ENCODE measurements at places on chromosomes 11 and 22.
A peak's percentile ranks its signal among the peaks of the same experiment; 100 is the strongest.

- peak; percentile 28 for DNase-seq
Measured at GRCh38 chr22:29689880-29690213, 30.0 kb upstream of the CABP7 start.

- DNase-seq = no peak
Measured at GRCh38 chr22:32175683-32176644, 16.9 kb upstream of the C22orf42 start.

- no peak for DNase-seq
Measured at GRCh38 chr11:44943118-44943517, 7.6 kb downstream of the TP53I11 start.

GRCh38 chr11:47447906-47448305 lies 1.0 kb downstream of the RAPSN start:
- no peak for DNase-seq

DNA sequence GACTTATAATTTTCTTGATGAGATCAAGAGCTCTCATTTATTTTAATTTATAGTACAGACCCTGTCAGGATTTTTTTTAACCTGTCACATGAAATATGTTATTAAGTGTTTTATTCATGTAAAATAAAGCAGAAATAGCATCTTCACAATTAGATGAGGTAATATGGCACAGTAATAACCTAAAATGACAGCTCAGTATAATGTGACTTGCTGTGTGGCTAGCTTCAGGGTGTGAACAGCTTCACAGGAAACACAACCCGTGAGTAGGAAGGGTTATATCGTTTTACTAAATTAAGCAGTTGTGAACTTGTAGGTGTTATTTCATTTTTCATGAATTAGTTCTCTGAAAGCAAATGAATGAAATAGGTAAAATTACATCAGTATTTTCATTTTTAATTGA lies 366.9 kb upstream of the CHORDC1 start:
- DNase-seq = no peak

DNA sequence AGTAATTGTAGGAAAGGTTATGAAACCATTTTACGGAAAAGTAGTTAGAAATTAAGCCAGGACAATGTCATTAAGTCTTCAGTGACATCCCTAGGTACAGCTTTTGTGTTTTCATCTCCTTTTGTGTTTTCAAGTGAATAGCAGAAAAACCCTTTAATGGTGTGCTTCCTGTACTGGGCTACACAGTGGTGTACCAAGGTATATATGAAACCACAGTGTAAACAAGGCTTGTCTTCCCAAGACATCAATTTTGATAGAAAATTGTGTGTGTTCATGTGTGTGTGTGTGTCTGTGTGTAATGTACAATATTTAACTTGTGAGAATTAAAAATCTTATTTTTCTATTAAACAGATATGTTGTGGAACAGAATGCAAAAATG lies 8.9 kb downstream of the MRPL17 start:
- no peak for DNase-seq

DNA sequence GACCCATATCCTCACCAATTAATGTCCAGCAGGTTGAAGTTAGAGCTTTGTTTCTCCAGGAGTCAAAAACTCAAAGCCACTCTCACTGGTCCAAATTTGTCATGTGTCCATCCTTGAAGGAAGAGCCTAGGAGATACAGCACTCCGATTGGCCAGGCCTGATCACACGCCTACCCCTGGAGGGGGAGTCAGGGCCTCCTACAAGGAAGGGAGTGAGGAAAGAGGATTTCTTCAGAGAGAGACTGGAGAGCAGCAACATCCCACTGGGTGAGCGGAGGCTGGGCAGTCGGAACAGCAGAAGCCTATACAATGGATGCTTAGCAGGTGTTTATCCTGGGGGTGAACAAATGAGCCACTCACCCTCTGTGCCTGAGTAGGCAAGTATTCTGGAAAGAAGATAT lies 113.9 kb downstream of the TRIM29 start:
- no peak for DNase-seq

- DNase-seq = no peak
Measured at GRCh38 chr22:41844036-41844435, 11.1 kb downstream of the SREBF2 start.

DNA sequence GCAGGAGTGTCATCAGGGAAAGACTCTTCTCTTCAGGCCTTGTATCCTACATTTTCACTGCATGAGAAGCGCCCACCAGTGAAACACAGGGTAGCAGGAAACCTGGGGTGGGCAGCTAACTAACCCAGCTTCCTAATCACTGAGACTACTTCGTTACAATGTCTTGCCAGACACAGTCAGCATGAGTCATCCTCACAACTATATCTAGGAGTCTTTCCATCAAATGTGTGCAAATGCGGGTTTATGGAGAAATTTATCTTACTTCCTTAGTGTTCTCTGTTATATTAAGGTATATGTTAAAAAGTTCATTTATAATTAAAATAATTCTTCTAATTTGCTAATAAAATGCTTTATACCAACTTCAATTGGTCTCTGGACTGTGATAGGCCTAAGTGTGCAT lies 79.9 kb upstream of the RAB1B start:
- peak; percentile 26 for DNase-seq

- no peak for DNase-seq
Measured at GRCh38 chr11:129291546-129291945, 84.1 kb upstream of the BARX2 start.

GRCh38 chr11:118437208-118438125 lies 1.2 kb downstream of the KMT2A start:
- DNase-seq = no peak

DNA sequence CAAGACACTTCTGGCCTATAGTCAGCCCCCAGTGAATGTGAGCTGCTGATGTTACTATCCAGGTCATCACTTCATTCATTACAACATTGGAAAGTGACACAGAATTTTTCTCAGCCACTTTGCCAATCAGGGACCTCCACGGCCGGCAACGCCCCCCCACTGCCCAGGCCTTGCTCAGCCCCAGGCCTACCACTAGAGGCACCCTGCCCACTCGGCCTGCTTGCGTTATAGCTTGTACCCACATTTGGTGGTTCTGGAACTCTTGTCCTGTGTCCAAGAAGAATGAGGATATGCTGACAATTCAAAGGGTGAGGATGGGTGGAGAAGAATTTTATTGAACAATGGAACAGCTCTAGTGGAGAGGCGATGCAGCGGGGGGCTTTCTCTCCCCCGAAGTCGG lies 96.2 kb downstream of the TSPAN18 start:
- no peak for DNase-seq

DNA sequence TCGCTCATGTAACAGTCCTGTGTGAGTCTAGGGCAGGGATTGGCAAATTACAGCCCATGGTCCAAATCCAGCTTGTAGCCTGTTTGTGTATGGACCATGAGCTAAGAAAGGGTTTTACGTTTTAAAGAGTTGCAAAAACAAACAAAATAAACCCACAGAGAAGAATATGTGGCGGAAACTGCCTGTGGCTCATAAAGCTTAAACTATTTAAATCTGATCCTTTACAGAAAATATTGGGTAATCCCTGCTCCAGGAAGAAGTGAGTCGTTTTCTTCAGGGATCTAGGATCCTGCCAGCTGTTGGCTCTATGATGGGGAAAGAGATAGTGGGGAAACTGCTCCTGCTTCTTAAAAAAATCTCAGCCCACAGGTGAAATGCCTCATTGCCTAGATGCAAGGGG lies 3.4 kb upstream of the OR6Q1 start:
- peak; percentile 28 for DNase-seq

DNA sequence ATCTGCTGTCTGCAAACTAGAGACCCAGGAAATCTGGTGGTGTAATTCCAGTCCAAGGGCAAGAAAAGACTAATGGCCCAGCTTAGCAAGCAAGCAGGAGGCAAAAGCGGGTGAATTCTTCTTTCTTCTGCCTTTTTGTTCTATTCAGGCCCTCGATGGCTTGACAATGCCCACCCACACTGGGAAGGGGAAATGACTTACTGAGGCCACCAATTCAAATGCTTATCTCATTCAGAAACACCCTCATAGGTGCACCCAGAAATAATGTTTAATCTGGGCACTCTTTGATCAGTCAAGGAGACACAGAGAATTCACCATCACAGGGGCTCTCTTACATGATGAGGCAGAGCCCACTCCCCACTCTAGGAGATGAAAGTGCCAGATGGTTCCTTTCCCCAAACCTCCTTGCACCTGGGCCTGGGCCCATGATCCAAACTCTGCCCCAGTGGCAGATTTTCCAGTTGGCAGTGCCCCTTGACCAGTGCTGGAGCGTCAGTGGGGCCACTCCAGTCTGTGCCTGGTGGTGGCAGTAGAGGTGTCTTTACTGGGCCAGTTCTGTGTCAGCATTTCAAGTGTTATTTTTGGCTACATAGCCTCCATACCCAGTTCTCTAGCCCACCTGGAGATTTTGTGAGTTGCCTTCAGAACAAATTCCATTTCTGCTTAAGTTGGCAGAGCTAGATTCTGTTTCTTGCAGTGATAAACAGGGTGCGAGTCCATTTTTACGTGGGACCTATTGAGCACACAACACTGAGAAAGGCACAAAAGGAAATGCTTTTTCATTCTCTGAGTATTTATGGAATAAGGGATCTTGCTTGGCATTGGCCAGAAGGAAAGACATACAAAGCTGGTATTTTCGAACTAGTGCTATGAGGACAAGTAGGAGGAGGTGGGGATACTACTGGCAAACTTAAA lies 7.5 kb downstream of the ELMOD1 start:
- no peak for DNase-seq

DNA sequence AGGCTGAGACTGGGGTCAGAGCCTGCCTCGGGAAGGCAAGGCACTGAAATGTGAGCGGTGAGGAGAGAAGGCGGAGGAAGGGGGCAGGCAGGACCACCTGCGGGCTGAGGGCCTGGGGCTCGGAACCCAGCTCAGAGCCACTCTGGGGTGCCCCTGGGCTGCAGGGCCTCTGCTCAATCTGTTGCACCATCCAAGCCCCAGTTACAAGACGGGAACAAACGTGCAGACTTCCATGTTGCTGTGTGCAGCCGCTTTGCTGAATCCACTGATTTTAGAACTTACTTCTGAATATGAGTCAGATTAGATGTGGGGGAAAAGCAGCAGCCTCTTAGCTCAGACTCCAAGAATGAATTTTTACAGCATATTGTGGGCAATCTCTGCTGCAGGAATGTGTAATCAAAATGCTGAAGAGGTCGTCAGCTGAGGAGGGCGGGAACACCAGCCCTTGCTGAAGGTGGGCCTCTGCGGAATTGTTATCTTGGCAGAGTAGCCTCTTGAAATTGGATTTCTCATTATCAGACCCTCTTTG lies 21.6 kb downstream of the PARVG start:
- DNase-seq = peak; percentile 42

DNA sequence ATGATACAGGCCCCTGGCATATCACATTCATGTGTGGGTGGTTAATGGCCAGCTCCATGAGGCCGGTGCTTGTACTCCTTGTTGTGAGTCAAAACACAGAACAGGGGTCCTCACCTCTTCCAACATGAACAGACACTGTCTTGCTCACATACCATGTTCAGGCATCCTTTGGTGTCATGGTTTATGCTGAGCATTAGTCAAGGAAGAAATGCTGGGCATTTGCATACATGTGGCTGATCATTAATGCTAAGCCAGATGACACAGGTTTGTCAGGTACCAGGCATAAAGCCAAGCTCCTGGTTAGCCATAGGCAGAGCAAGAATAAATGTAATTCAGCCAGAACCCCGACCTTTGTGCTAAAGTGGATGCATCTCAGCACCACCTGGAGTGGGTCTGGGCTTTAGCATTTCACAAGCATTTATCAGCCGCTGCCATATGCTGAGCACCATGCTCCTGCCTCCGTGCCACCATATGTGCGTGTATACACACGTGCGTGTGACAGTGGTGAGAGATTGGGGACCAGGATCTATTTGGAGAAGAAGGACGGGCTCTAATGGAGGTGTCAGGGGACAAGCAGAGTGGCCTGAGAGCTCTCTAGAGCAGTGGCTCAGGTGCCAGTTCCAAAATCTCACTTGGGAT lies 55.0 kb downstream of the MICAL2 start:
- no peak for DNase-seq
